ENCODE measurements at places on chromosomes 13 and 19.

- no peak overlapping the region for H3K4me3 ChIP-seq
- no peaks in the 10 kb centered on the region for H3K36me3 ChIP-seq
- no peaks in the 10 kb centered on the region for H3K4me1 ChIP-seq
- H3K27ac ChIP-seq, result no peak overlapping the region
Measured at GRCh38 chr13:21202767-21203531, 26.5 kb downstream of the MRPL57 start.

- no peak overlapping the region for H3K27ac ChIP-seq
- DNase-seq, result no peak
- H3K4me1 ChIP-seq, result no peaks in the 10 kb centered on the region
Measured at GRCh38 chr13:97849305-97849704, 104.2 kb upstream of the IPO5 start.

DNA sequence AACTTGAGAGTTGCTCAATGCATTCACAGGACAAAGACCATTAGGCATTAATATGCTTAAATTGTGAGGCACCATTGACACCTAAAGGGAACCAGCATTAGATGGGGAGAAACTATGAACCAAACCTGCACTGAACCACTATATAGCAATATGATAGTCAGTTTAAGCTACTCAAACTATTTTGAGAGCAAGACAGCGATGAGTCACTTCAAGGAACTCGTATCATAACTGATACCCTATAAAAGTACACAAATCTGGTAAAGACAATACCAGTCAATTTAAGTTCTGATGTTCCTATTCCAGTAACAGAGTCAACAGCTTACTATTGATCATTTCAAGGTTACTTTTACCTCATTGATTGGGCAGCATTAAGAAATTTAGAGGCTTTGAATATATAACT, 151.3 kb upstream of the ATXN8OS start:
- H3K27me3 ChIP-seq, result no peaks in the 10 kb centered on the region
- H3K4me1 ChIP-seq, result no peaks in the 10 kb centered on the region
- no peaks in the 10 kb centered on the region for H3K36me3 ChIP-seq
- no peak overlapping the region for H3K4me3 ChIP-seq
- DNase-seq, result no peak

DNA sequence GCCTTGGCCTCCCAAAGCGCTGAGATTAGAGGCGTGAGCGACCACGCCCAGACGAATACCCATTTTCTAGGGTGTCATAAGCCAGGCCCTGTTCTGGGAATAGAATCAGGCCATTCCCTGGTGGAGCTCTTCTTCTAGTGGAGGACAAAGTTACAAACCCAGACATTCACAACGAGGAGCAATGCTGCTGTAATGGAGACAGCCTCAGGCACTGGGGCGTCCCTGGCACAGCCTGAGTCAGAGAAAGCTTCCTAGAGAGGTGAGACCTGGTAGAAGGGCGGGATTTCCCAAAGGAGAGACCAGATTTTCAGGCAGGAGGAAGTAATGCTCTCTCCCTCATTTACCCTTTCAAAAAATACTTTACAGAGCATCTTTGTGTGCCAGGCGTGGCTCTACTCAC, 12.7 kb downstream of the PRKCG start:
- no peaks in the 10 kb centered on the region for H3K36me3 ChIP-seq
- H3K27me3 ChIP-seq, result peaks cover 80% of the 10 kb centered on the region
- no peak for DNase-seq
- H3K4me3 ChIP-seq, result no peak overlapping the region
- H3K27ac ChIP-seq, result no peak overlapping the region

DNA sequence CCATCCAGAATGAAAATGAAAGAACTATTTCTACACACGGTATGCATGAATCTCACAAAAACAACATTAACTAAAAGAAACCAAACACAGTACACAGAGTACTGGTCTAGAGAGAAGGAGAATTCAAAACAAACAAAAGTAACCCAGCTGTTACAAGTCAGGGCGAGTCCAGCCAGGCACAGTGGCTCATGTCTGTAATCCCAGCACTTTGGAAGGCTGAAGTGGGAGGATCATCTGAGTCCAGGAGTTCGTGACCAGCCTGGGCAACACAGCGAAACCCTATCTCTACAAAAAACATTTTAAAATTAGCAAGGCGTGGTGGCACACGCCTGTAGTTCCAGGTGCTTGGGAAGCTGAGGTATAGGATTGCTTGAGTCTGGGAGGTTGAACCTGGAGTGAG, 1.7 kb upstream of the PSMC4 start:
- no peaks in the 10 kb centered on the region for H3K36me3 ChIP-seq
- no peak overlapping the region for H3K27ac ChIP-seq
- peaks cover 21% of the 10 kb centered on the region for H3K27me3 ChIP-seq
- peaks cover 8% of the 10 kb centered on the region for H3K4me1 ChIP-seq
- DNase-seq, result no peak

GRCh38 chr13:112042496-112042895, 24.5 kb upstream of the SOX1 start:
- no peak overlapping the region for H3K4me3 ChIP-seq
- no peak overlapping the region for H3K27ac ChIP-seq
- DNase-seq, result no peak
- no peaks in the 10 kb centered on the region for H3K36me3 ChIP-seq
- no peaks in the 10 kb centered on the region for H3K4me1 ChIP-seq

DNA sequence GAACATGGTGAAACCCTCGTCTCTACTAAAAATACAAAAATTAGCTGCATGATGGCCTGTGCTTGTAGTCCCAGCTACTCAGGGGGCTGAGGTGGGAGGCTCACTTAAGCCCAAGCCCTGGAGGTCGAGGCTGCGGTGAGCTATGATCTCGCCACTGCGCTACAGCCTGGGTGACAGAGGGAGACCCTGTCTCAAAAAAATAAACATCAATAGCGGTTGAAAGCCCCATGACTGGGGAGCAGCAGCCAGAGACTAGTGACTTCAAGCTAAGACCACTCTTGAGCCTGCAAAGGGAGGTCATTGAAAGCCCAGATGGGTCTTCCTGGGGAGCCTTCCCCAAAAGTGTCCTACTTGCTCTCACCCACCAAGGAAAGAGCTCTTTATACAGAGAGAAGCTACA, 11.9 kb upstream of the ZNF709 start:
- H3K4me3 ChIP-seq, result no peak overlapping the region
- no peaks in the 10 kb centered on the region for H3K27me3 ChIP-seq
- no peak for DNase-seq
- H3K4me1 ChIP-seq, result peaks cover 7% of the 10 kb centered on the region
- H3K36me3 ChIP-seq, result no peaks in the 10 kb centered on the region

- no peak overlapping the region for H3K27ac ChIP-seq
- H3K27me3 ChIP-seq, result no peaks in the 10 kb centered on the region
- no peaks in the 10 kb centered on the region for H3K36me3 ChIP-seq
- DNase-seq, result no peak
- no peak overlapping the region for H3K4me3 ChIP-seq
- no peaks in the 10 kb centered on the region for H3K4me1 ChIP-seq
Measured at GRCh38 chr19:31280287-31281006, 68.8 kb downstream of the TSHZ3 start.

- peaks cover 6% of the 10 kb centered on the region for H3K4me1 ChIP-seq
- H3K36me3 ChIP-seq, result no peaks in the 10 kb centered on the region
- H3K4me3 ChIP-seq, result no peak overlapping the region
- DNase-seq, result no peak
- peak overlapping the region; percentile 32 for H3K27ac ChIP-seq
- no peaks in the 10 kb centered on the region for H3K27me3 ChIP-seq
Measured at GRCh38 chr13:46295491-46296114, 83.9 kb downstream of the LRRC63 start.

GRCh38 chr13:75771818-75772217, 135.7 kb downstream of the LMO7 start:
- no peak overlapping the region for H3K4me3 ChIP-seq
- H3K27me3 ChIP-seq, result no peaks in the 10 kb centered on the region
- no peaks in the 10 kb centered on the region for H3K36me3 ChIP-seq
- peaks cover 27% of the 10 kb centered on the region for H3K4me1 ChIP-seq
- no peak for DNase-seq

DNA sequence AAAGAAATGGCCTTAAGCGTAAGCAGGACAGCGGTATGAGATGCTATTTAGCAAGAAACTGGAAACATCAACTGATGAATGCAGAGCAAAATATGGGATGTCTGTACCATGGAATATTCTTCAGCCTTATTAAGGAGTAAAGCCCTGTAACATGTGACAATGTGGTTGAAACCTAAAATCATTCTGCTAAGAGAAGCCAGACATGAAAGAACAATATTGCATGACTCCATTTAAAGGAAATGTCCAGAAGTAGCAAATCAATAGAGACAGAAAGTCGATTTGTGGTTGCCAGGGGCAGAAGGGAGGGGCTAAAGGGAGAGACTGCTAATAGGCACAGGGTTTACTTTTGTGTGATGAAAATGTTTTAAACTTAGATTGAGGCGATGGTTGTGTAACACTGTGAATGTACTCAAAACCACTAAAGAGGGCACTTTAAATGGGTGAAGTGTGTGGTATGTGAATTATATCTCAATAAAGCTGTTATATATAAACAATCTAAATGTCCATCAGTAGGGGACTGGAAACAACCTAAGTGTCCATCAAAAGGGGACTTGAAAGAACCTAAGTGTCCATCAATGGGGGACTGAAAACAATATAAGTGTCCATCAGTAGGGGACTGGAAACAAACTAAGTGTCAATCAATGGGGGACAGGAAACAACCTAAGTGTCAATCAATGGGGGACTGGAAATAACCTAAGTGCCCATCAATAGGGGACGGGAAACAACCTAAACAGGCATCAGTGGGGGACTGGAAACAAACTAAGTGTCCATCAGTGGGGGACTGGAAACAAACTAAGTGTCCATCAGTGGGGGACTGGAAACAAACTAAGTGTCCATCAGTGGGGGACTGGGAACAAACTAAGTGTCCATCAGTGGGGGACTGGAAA, 45.4 kb downstream of the CCL25 start:
- no peak overlapping the region for H3K4me3 ChIP-seq
- no peaks in the 10 kb centered on the region for H3K4me1 ChIP-seq
- no peak for DNase-seq

- peak overlapping the region; percentile 5 for H3K27ac ChIP-seq
- no peak for DNase-seq
- no peaks in the 10 kb centered on the region for H3K27me3 ChIP-seq
- no peak overlapping the region for H3K4me3 ChIP-seq
- H3K36me3 ChIP-seq, result peaks cover 26% of the 10 kb centered on the region
Measured at GRCh38 chr13:41577436-41577835, 120.1 kb downstream of the RGCC start.

GRCh38 chr13:105070452-105070851, 1465.0 kb downstream of the EFNB2 start:
- no peak overlapping the region for H3K4me3 ChIP-seq
- no peaks in the 10 kb centered on the region for H3K27me3 ChIP-seq
- H3K27ac ChIP-seq, result no peak overlapping the region
- no peak for DNase-seq

DNA sequence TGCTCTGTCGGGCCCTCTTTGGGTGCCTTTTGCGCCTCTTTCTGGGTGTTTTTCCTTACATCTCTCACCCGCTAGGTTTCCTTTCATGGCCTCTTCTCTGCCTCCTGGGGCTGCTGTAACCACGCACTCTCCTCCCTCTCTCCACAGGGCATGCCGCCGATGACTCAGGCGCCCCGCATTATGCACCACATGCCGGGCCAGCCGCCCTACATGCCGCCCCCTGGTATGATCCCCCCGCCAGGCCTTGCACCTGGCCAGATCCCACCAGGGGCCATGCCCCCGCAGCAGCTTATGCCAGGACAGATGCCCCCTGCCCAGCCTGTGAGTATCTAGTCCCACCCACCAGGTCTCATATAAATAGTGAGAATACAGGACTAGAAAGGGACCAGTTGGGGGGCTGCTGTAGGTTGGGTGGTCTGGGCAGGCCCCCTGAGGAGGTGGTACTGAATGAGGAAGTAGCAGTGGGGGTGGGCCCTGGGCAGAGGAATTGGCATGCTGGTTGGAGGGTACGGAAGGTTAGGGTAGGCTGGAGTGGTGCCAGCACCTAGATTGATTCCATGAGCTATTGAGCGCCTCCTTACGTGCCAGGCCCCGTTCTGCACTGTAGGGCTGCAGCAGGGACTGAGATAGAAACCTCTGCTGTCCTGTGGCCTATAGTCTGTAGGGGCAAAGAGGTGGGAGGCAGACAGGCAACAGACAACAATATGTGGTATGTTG, 11.9 kb downstream of the SNRPA start:
- H3K27ac ChIP-seq, result no peak overlapping the region
- H3K4me1 ChIP-seq, result no peaks in the 10 kb centered on the region
- DNase-seq, result no peak
- H3K36me3 ChIP-seq, result peaks cover 87% of the 10 kb centered on the region

DNA sequence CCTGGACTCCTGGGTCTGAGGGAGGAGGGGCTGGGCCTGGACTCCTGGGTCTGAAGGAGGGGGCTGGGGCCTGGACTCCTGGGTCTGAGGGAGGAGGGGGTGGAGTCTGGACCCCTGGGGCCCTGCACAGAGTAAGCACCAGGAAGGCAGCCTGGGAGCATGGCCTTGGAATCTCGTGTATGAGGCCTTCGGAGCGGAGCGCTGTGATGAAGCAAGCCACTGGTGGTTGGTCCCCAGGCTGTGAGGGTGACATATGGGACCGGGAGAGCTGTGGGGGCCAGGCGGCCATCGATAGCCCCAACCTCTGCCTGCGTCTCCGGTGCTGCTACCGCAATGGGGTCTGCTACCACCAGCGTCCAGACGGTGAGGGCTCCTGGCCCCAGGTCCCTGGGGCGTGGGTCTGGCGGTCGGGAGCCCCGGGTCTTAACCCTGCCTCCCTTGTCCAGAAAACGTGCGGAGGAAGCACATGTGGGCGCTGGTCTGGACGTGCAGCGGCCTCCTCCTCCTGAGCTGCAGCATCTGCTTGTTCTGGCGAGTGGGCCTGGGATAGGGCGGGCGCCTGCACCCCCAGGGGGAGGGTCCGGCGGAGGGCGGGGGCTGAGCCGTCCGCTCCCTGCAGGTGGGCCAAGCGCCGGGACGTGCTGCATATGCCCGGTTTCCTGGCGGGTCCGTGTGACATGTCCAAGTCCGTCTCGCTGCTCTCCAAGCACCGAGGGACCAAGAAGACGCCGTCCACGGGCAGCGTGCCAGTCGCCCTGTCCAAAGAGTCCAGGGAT, 918 bp downstream of the TMEM190 start:
- H3K4me3 ChIP-seq, result no peak overlapping the region
- DNase-seq, result no peak
- no peak overlapping the region for H3K27ac ChIP-seq
- H3K36me3 ChIP-seq, result no peaks in the 10 kb centered on the region

GRCh38 chr13:59374691-59375090, 789.0 kb downstream of the DIAPH3 start:
- H3K27ac ChIP-seq, result no peak overlapping the region
- DNase-seq, result no peak
- no peaks in the 10 kb centered on the region for H3K27me3 ChIP-seq
- no peak overlapping the region for H3K4me3 ChIP-seq
- no peaks in the 10 kb centered on the region for H3K36me3 ChIP-seq

- H3K27ac ChIP-seq, result no peak overlapping the region
- no peaks in the 10 kb centered on the region for H3K36me3 ChIP-seq
- no peaks in the 10 kb centered on the region for H3K27me3 ChIP-seq
- H3K4me3 ChIP-seq, result no peak overlapping the region
- peak; percentile 21 for DNase-seq
Measured at GRCh38 chr13:39910833-39911232, 255.4 kb downstream of the COG6 start.

All from heart right ventricle (tissue), 16 donors.